NCI-H2029 (cell line): ENCODE measurements at places on chromosomes 1 and 21.

DNA sequence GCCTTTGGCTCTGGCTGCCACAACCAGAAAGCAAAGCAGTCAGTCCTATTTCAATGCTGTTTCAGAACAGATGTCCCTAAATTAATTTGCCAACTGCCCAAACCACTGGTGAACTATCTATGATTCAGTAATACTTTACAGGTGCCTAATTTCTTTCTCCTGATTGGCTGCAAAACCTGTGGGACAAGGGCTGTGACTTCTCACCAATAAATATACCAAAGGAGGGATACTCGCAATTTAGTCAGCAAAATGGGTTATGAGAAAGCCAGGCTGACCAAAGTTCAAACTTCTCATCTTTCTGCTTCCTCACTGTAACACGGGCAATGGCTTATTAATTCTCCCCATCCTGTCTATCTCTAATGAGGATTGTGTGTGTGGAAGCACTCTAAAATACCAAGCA, 12.8 kb downstream of the GPN2 start:
- DNase-seq, result no peak

DNA sequence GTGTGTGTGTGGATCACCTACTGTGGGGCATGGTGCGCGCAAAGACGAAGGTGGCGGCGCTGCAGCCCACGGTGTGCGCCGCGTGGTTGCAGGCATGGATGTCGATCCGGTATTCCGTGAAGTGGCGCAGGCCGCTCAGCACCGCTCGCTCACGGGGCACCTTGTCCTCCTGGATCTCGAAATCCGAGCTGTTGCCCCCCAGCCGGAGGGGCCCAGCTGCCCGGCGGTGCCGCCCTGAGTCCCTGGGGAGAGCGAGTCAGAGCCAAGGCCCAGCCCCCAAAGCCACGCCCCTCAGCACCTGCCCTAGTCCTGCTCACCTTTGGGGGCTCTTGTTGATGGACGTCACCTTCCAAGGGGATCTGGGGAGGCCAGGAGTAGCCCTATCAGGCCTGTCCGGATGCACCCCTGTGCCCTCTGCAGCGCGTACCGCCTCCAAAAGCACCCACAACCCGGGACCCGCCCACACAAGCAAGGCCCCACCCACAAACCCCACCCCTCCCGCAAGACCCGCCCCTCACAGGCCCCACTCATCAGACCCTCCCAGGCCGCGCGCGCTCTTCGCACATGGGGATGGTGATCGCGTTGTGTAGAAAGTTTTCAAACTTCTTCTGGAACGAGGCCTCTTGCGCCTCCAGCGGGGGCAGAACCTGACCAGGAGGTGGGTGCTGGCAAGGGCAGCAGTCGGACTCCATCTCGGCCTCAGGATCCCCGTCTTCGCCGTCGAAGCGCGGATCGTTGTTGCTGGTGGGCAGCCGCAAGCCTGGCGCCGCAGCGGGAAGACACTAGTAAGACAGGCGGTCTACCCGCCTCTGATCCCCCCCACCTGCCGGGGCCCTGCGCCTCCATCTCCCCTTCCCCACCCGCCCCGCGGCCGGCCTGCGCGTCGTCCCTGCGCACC, 13.6 kb downstream of the INSRR start:
- DNase-seq, result no peak

GRCh38 chr1:58903514-58904298, 119.9 kb upstream of the JUN start:
- DNase-seq, result peak; percentile 92

GRCh38 chr1:107593501-107594209, 371.3 kb downstream of the VAV3 start:
- DNase-seq, result no peak

DNA sequence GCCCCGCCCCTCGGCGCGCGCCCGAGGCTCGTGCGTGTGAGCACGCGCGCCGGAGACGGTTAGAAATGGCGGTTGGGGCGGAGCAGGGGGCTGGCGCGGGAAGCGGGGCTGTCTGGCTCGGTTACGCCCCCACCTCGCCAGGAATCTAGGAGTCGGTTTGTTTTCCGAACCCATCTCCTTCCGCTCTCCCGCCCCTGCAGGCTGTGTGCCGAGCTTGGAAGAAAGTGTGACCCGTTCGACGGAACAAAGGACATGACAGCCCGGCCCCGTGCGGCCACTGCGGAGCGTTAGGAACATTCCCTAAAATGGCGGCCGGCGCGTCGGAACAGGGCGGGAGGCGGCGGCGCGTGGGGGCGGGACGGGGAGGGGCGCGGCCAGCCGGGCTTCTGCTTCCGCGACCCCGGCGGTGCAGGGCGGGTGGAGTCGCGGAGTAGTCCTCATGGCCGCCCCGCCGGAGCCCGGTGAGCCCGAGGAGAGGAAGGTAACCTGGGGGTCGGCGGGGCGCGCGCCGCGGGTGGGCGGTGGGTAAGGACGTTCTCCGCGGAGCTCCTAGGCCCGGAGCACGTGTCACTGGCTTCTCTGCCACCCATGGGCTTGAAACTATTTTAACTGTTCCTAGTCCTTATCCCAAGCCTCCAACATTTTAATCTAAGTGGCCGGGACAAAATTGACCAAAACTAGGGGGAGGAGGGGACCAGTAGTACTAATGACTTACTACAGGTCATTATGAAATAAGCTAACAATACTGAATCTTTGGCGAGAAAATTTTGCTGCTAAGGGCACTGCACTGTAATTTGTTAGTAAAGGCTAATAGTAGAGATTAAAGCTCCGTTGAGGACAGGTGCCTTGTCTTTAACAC, at the start of gene COX20:
TSS of gene COX20 (plus strand) at position 383 of the 859 bp plus-strand sequence. CDS start at position 440, 57 bp downstream.
- DNase-seq, result no peak

- DNase-seq, result no peak
These were observed 59.8 kb downstream of the KIRREL1 start for GRCh38 chr1:158053276-158053675.

GRCh38 chr1:113947388-113948107, 18.4 kb downstream of the HIPK1 start:
- DNase-seq, result no peak

DNA sequence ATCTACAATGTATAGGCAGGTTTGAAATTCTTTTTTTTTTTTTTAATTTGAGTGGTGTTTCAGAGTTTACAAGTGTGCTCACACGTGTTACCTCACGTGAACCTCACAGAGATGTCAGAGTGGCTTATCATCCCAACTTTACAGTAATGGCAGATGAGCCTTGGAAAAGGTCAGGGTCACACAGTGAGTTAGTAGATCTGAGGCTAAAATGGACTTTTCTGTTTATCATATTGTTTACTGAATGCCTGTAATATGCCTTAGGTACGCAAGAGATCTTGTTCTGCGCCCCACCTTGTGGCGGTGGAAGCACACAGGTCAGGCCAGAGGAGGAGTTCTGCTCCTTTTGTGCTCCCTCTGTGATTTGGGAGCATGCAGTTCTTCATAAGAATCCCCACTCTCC, 80.0 kb downstream of the DYRK1A start:
- DNase-seq, result no peak

DNA sequence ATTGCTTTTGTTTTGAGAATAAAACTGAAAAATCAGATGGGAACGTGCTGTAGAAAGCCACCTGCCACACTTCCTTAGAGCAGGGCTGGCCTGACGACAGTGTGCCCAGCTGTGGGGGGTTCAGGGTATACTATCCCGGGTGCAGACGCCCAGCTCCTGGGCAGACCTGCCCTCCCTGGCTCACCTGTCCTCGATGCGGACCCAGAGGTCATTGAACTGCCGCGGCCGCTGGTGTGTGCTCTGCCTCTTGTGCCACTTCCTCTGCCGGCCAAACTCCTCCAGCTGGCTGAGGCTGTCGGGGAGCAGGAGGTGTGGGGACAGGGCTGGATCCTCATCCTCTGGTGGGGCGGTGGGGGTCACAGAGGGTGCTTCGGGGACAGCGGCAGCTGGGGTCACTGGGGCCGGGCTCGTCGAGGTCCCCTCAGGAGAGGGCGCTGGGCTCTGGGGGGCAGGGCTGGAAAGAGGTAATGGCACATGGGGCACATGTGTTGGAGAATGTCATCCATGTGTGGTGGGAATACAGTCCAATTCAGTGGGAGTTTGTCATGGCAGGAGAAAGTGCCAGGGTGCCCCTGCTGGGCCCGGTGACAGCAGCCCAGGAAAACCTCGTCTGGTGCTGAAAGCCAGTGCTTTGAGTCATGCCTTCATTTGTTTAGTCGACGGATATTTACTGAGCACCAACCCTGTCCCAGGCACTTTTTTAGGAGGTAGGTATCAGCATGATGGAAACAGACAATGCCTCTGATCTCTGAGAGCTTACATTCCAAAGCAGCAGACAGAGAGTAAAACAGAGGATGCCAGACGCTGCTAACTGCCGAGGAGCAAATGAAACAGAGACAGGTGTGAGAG, 222.0 kb downstream of the TRABD2B start:
- DNase-seq, result no peak

DNA sequence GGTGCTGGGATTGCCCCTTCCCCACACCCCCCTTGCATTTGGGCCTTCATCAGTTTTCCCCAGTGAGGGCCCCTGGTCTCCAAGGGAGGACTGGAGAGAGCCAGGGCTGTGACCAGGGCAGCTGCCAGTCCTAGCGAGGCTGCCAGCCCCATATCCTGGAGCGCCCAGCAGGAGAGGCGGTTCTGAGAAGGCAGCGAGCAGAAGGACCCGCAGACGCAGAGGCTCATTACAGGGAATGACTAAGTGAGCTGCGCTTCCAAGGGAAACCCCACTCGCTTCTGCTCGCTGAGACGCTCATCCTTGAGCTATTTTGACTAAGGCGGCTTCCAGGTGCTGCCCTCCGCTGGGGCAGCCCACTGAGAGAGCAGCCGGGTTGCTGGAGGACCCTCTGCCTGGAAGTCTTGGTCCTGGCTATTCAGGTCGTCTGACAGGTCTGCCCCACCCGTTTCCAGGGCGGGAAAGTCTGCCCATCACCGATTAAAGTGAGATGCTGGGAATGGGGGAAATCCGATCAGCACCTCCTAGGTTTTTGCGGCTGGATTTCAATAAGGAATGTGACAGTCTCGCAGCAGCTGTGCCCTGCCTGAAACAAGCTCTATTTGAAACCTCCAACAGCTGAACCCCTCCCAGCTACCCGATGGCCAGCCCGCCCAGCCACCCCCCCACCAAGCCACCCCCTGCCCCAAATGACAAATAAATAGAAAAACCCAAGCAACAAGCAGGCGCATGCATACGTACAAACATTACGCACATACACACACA, 2.8 kb downstream of the KCNN3 start:
- DNase-seq, result no peak

GRCh38 chr1:55154616-55155015, 60.5 kb downstream of the USP24 start:
- DNase-seq, result no peak

DNA sequence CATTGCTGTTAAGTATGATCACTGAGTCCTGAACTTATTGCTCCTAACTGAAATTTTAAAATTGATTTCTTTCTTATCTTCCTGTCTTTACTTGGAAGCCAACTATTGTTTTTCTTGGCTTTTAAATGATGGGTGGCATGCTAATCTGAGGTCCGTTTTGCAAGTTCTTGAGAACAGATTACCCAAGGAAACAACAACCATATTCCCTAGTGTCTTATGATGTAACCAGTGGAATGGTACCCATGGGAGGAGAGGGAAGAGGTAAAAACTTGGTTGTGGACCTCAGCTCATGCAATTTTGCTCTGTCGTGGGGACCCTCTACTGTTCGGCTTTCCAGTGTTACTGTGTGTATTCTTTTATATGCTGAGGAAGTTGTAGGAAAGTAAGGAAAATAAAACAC, 454.8 kb upstream of the ADAMTS5 start:
- DNase-seq, result no peak

- no peak for DNase-seq
These were observed 21.8 kb upstream of the ERRFI1 start for GRCh38 chr1:8047686-8048445.

DNA sequence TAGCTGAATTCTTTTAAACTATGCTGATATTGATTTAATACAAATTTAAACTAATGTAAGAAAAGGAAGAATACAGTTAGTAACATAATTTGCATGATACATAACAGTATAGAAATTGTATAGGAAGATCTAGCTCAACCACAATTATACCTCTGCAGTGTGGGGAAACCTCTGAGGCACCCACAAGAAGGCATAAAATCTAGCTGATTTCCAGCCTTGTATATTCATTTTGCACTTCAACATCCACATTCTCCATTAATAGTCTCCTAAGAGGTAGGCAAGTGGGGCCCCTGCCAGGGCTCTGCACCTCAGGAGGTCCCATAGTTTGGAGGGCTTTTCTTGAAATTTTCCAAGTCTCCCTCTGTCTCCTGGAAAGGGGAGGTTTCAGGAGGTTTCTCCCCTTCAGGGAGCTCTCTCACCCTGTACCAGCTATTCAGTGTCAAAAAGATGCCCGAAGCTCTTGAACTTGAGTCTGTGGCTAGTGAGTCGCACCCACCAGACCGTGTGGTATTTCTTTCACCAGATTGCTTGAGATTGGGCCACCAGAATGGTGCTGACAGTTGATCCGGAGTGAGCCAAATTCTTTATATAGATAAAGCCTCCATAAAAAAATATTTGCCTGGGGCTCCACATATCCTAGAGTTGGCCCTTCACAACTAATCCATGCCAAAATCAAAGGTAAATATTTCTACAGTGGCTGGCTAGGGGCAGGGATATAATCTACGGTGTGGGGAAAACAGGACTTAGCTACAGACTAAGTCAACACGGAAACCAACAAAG, 108.2 kb downstream of the TIAM1 start:
- DNase-seq, result peak; percentile 67

DNA sequence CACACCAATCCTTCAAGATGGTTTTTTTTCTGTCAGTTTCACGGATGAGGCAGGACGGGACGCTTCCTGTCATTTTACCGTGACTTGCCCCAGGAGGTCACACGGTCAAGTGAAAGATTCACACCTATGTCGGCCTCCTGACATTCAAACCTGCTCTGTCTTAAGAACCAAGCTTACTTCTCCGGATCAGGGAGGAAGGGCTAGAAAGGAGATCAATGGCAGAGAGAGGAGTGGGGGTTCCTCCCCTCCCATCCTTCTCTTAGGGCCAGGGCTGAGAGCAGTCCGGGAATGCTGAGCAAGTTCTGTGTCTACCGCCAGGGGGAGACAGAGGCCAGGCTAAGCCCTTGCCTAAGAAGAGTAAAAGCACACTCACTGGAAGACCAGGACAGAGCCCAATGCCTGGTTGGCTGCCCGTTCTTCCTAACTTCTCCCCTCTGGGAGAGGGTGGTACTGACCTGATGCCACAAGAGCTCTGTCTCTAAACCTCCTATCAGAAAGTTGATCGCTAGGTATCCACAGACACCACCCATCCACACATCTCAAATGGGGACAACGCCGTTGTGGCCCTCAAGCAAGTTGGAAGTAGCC, 1.1 kb upstream of the PPM1J start:
- peak; percentile 71 for DNase-seq

DNA sequence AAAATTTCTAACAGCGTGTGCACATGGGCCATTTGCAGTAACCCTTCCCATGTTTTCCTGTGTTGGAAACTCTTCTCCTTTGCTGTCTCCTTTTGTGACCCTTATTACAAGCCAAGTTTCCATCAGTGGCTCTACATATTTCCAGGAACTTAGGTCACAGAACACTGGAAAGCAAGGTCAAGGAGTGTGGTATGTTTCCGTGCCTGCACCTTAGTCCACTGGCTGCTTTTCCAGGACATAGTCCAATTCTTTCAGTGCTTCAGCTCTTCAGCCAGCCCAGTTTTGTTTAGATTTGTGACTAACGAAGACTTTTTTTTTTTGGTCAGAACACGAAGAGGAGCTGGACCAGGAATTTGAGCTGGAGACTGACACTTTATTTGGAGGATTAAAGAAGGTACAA, 33.8 kb downstream of the HHAT start:
- no peak for DNase-seq

GRCh38 chr21:41458121-41458520, 32.1 kb downstream of the MX1 start:
- DNase-seq, result no peak

- DNase-seq, result no peak
These were observed 1.6 kb downstream of the DRAXIN start for GRCh38 chr1:11693024-11693590.

GRCh38 chr21:34131586-34131985, 58.2 kb downstream of the MRPS6 start:
- DNase-seq, result no peak

- DNase-seq, result peak; percentile 21
These were observed 967 bp downstream of the CENPS start for GRCh38 chr1:10431070-10431730.
